Fibroblast of upper back skin (primary cell): ENCODE measurements at places on chromosomes 3 and 15.

GRCh38 chr15:33113666-33114373 is 80.7 kb downstream of the FMN1 start:
- no peak for DNase-seq

GRCh38 chr3:159634483-159634882 is 354.2 kb upstream of the IL12A start:
- peak; percentile 88 for DNase-seq

DNA sequence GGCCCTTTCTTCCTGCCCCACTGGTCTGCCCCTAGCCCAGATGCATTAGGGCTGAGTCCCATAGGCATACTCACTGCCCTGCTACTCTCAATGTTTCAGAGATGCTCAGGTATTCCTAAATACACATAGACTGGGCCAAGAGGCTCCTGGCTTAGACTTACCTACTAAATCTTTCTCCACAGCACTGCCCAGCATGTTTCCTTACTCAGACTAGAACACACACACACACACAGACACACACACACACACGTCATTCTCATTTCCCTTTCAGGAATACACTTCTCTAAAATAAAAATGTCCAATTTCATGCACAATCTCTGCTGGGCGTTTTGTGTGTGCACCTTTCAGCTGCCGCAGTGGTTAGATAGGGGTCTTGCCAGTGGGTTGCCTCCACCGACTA is 175.7 kb downstream of the FAM43A start:
- no peak for DNase-seq

DNA sequence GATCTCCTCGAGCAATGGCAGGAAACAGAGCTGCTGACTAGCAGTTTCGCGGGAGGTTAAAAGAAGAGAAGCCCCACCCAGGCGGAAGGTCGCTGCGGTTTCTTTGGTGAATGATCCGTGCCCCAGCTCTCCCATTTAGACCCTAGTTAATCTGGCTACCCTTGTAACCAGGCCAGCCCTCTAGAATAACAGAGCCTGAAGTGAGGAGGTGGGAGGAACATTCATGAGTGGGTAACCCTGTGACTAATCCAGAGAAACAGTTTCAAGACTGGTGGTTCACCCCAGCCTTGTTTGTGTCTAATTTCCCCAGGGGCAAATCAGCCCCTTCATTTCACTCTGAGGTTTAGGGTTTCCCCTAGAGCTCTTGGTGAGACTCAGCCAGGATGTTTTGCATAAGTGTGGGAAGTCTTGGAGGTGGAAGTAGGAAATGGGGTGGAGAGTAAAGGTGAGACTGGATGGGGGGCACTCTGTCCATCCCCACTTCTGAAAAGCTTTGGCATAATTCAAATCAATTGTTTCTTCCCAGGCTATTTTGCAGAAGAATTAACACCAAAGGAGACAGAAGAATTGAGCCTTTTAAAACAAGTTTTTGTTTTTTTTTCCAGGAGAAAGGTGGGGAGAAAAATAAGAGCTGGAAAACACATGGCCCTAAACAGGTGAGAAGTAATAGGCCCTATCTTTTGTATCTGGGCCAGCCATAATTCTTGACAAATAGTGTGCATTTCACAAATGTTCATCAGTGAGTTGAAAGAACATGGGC is 303.1 kb downstream of the RPLP1 start:
- peak; percentile 42 for DNase-seq

GRCh38 chr3:23264413-23264812 is 61.3 kb downstream of the UBE2E2 start:
- DNase-seq, result peak; percentile 91

- no peak for DNase-seq
These were observed 148.6 kb downstream of the SST start for GRCh38 chr3:187521546-187521945.

DNA sequence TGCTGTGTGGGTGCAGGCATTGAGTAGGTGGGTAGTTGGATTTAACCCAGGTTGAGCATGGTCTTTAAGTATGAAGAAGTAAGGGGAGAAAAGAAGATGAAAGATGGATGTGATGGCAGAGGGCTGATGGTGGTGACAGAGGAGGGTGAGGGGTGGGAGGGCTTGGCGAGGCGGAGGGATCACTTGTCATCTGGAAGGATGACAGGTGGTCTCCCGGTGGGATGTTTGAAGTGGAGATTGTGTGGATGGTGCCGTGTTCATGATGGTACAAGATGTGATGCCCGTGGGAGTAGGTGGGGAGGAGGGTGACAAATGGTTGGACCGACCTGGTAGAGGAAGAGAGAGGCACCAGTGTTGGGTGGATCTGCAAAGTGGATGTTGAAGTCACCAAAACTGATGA is 208.8 kb downstream of the RPLP1 start:
- DNase-seq, result no peak

DNA sequence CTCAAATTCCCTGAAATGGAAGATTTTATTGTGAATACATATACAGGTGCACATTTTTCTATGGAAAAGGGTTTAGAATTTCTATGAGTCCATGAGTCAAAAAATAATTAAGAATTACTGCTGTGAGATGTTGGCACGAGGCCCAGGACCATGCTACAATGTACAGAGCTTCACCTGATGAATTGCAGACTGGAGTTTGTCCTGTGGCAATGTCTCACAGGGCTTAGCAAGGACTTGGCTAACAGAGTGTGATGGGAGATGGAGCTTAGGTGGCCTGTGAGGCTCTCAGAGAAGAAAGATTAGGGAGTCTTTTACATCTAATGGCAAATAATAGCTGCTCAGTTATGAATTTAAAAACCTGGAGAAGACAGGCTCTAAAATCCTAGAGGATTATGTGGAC is 219.5 kb upstream of the CBLB start:
- DNase-seq, result peak; percentile 33

- no peak for DNase-seq
These were observed 3.2 kb downstream of the TYRO3 start for GRCh38 chr15:41562244-41562643.

DNA sequence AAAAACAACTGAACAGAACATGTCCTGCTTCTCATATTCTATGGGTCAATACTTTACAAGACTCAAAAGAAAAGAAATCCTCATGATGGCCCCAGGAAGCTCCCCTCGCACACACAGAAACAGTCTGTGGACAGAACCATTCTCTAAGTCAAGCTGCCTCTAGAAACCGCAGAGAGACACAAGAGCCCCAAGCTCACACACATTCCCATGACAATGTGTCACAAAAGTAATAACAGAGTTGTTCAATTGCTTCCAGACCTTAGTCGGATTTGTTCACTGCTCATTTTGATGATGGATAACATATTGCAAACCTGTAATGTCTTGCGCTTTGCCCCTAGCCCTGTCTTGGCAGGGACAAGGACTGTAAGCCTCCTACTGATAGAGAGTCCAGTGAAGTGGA is 60.9 kb downstream of the UMPS start:
- peak; percentile 93 for DNase-seq

- DNase-seq, result peak; percentile 53
These were observed 84.5 kb downstream of the AQP9 start for GRCh38 chr15:58222679-58223078.

DNA sequence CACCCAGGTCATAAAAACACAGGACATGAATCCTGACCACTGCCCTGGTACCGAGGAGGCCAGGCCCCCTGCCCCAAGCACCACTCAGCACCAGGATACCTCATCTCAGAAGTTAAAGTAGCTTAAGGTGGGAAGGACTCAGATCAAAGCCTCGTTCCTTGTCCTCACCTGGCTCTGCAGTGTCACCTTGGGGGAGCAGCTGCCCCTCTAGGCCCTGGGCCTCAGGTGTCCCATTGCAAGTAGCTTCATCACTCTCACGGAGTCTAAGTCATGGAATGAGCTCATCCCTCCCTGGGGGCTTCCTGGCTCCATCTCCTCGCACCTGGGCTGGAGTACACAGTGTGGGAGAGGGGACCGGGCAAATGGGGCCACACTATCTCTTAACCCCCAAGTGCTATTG is 148.0 kb downstream of the TPRA1 start:
- no peak for DNase-seq

DNA sequence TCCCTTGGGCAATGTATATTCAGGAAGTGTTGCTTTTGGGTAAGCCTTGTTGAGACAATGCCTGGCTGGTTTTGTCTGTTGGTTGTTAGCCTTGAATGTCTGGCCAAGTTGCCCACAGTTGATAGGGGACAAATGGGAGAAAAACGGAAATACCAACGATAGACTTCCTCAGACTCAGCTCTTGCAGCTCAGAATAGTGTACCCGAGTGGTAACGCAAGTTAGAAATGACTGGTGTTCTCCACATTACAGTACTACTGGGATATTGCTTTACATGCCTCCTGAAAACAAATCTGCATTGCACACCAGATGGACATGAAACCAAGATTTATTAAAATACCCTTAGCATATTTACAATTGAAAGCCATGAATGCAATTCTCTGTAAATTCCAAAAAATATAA is 47.4 kb downstream of the GREM1 start:
- no peak for DNase-seq

DNA sequence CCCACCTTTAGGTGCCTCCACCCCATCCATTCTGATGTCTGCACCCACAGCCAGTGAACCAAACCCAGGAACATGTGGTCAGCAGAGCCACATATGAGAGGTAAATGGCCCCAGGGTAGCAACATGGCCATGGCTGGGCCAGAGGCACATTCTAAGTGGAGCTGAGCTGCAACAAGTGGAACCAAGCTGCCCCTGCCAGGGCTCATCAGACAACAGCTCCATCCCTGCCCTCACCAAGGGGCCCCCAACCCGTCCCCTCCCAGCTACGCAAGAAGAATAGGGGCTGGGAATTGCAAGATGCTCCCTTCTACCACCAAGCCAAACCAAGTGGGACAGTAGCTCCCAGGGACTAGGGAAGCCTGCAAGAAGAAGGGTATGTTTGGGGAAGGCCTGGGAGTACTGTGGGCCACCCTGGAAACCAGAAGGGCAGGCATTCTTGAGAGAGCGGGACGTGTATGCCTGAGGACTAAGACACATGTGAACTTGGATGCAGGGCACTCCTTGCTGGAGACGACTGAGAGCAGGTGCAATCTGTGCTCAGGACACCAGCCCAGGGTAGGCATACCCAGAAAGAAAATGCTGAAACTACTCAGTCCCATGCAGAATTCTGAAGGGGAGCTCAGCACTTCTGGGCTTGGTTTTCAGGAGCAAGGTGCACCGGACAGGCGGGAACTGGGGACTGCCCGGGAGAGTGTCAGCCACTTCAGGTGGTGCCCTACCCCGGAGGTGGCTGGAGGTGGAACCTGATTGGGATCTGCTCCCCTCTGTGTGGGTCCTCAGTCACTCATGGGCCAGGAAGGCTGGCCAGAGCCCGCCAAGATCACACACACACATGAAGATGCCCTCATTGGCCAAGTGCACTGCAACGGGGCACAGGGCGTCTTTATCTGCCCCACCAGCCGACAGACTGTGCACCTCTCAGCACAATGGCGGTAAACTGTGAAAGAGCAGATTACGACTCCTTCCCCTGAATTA is 9.5 kb downstream of the MYL3 start:
- no peak for DNase-seq

GRCh38 chr3:69423463-69424155 is 37.7 kb upstream of the FRMD4B start:
- DNase-seq, result no peak

DNA sequence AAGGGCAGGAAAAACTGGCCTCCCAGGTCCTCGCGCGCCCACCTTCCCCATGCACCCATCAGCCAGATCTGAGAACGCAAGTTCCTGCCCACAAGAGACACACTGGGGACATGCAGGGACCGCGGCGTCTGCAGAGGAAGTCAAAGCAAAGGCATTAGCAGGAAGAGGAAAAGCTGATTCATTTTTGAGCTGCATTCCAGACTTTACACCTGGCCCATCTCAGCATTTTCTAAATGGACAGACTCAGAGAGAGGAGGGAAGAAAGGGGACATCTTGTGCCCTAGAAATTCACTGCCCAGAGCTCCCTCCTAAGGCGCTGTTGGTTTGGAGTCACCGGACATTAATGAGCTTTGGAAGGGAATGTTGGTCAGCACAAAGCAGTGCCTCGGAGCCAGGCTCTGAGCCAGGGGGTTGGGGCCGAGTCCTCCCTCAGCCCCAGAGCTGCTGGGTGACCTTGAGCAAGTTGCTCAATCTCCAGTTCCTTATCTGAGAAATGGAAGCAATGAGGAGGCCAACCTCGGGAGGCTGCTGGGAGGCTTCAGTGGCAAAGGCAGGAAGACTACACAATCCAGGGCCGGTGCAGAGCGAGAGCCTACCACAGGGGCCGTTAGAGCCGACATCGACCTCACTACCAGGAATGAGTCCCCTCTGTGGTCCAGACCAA is 150.5 kb upstream of the IQSEC1 start:
- DNase-seq, result no peak

DNA sequence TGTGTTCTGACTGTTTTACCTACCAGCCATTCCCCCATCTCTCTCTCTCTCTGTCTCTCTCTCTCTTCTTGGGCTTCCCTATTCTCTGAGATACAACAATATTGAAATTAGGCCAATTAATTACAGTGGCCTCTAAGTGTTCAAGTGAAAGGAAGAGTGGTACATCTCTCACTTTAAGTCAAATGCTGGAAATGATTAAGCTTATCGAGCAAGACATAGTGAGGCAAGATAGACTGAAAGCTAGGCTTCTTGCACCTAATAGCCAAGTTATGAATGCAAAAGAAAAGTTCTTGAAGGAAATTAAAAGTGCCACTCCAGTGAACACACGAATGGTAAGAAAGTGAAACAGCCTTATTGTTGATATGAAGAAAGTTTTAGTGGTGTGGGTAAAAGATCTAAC is 21.3 kb downstream of the SNRK start:
- no peak for DNase-seq

GRCh38 chr3:105130911-105131310 is 235.8 kb upstream of the ALCAM start:
- DNase-seq, result no peak

GRCh38 chr3:25744470-25744869 is 38.8 kb downstream of the NGLY1 start:
- no peak for DNase-seq

DNA sequence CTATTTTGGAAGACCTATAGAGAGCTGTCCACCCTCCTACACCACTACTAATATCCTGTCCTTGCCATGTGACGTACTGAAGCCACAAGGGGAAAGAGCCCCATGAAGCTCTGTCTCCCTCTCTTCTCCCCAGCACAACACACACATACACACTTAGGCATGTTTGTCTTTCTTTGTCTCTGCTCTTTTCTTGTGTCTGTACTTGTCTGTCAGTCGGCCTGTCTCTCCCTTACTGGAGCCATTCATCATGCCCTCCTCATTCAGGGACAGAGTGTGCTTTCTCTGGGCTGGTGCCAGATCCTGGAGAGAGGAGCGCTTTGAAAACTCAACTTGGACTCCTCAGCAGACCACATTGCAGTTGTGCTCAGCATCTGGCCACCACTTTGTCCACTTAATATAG is 47.6 kb downstream of the PSMD6 start:
- DNase-seq, result peak; percentile 54

DNA sequence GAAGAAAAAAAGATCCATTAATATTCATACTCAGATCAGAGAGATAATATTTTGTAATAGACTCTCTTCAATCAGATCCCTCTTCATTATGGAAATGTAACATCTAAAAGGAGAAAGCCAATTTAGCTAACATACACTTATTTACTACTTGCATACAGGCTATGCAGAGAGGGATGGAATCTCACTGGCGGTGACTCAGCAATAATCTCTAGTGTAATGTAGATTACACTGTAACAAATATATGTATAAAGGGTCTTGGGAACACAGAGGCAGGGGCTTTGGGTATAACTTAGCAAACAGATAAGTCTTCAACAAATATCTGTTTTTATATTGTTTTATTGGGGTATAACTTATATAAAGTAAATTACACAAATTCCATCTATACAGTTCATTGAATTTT is 69.6 kb downstream of the CGNL1 start:
- DNase-seq, result no peak
